ENCODE measurements at places on chromosomes 16 and 17.

DNA sequence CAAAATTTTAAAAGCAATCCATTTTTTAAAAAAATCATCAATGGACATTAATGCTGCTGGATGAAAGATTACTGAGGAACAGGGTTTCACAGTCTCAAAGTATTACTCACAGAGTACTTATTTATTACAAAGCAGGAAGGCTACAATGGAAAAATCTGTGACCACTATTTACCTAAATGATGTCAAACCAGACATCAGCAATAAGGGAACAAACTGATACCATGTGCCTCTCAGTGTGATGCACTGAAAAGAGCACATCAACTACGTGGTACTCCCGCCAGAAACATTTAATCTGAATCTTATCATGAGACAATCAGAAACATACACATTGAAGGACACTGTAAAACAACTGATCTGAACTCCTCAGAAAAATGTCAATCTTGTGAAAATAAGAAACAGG is 124.2 kb downstream of the PARN start:
- no peak for DNase-seq

- no peak for DNase-seq
Observed at GRCh38 chr16:54275956-54276355, 10.6 kb downstream of the IRX3 start.

DNA sequence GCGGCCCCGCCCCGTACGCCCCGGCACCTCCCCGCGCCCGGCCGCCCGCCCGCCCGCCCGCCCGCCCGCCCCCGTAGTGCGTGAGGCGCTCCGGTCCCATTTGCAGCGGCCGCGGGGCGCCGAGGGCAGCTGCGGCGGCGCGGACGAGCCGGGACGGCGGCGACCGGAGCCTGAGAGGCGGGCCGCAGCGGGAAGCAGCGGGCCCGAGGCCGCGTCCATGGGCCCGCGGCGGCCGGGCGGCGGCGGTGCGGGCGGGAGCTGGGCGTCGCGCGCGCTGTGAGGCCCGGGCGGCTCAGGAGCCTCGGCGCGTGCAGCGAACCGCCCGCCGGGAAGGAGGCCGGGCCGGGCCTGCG is at the start of gene MPRIP:
TSS of gene MPRIP (plus strand) at position 74 of the 353 bp plus-strand sequence. CDS start 392 bp downstream, outside the sequence.
- DNase-seq, result no peak

DNA sequence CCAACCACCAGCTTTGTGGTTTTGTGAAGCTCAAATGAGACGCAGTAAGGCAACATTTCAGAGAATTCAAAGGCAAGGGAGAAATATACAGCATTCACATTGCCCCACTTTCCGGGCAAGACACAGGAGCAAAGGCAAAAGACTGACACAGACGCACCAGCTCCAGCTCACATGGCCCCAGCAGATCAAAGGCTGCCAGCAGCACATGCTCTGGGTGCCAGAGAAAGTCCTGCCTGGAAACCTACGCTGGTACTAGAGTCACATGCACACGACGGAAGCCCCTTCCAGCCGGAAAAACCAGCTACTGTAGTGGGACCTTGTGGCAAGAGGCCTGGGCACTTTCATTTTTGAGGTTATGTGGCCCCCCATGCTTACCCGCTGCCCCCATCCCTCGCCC is 50.1 kb downstream of the GTF3C1 start:
- DNase-seq, result peak; percentile 48

GRCh38 chr17:75182319-75182568 is 515 bp downstream of the SUMO2 start:
- no peak for DNase-seq

DNA sequence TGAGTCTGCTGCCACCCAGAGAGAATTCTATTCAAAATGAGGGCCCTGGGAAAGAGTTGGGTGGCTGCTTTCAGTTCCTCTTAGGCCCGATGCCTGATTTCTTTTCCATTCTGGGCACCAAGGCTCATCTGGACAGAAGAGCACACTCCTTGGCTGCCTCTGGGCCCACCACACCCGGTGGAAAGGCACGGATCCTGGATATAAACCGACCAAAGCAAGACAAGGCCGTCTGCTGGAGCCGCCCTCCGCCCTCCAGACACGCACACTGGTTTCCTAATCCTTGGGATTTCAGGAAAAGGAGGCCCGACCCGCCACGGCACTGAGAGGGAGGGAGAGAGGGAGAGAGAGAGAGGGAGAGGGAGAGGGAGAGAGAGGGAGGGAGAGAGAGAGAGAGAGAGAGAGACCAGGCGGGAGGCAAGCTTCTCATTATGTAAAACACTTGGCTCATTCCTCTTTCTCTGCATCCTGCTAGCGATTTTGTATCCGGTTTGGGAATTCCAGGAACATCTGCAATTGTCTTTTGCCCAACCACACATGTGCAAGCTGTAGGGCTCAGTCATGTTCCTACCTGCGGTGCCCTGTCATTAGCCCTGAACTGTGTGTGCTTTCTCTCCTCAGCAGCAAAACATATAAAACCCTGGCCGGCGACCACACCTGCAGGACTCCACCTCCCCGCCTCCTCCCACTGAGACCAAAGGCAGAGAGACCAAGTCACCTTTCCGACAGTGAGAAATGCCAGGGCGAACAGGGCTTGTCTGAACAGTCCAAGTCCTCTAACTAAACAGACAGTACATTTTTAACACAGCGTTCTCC is 347.2 kb downstream of the SOX9 start:
- DNase-seq, result no peak

DNA sequence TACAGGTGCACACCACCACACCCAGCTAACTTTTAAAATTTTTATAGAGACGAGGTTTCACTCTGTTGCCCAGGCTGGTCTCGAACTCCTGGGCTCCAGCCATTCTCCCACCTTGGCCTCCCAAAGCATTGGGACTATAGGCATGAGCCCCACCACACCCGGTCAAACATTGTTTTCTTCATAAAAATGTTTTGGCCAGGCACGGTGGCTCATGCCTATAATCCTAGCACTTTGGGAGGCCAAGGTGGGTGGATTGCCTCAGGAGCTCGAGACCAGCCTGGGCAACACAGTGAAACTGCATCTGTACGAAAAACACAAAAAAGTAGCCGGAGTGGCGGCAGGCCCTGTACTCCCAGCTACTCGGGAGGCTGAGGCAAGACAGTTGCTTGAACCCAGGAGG is 12.1 kb downstream of the TMC6 start:
- DNase-seq, result no peak

- DNase-seq, result no peak
Observed at GRCh38 chr16:58125781-58126335, 3.3 kb downstream of the CFAP20 start.

DNA sequence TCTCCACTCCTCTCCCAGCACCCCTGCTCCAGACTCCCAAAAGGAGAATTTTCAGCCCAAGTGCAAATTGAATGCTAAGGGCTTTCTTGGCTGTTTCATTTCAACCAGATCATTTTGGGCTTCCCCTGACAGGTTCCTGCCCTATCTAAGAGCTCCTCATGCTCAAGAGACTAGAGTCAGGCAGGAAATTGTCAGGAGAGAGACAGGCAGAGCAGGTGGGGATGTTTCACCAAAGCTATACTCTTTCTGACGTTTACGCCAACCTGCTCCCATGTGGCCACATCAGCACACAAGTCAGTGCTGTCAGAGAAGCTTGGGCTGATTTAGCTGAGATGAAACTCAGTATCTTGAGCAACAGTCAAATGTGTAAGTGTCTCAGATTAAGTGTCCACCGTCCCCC is 31.4 kb downstream of the HIC1 start:
- DNase-seq, result no peak

DNA sequence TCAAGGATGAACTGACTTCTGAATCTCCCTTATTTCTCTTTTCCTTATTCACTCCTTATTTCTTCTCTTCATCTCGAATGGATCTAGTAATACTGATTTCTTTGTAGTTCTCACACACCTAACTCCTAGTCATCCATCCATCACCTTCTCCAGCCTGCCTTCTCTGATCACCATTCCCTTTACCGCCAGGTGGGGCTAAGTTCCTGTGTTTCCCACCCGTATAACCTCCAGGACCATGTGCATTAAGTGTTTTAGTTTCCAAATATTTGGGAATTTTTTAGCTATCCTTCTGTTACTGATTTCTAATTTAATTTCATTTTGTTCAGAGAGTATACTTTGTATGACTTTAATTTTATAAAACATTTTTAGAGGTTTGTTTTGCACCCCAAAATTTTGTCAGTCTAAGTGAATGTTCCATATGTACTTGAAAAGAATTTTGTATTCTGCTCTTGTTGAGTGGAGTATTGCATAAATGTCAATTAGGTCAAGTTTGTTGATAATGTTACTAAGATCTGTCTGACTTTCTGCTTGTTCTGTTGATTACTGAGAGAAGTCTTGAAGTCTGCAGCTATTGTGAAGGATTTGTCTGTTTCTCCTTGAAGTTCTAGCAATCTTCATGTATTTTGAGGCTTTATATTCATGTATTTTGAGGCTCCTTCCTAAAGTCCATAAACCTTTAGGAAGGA is 8.8 kb downstream of the BPTF start:
- DNase-seq, result no peak

- no peak for DNase-seq
Observed at GRCh38 chr17:72613396-72613795, 479.1 kb downstream of the SLC39A11 start.

DNA sequence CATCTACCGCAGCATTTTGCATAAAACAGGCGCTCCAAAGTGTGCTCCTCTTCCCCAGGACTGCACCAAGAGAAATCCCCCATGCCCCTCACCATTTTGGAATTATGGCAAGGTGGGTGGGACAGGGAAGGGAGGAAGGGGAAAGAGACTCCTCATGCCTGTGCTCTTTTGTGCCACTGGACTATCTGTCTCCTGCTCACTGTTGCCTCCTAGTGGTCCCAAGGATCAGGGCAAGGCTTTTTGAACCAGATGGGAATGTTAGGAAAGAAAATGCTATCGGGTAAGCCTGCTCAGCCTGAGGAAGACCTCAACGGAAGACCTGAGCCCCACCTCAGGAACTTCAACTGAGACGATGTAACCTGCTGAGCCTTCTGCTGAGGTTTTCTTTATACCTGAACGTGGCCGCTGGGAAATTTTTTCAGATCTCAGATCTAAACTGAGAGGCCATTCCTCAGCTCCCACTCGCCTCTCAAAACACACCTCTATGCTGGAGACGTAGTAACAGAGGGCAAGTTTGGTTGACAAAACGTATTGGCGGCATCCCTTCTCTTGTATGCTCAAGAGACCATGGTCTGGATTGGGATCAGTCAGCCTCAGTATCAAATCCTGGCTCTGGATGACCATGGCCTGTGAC is 58.3 kb downstream of the SPACA3 start:
- DNase-seq, result peak; percentile 24

DNA sequence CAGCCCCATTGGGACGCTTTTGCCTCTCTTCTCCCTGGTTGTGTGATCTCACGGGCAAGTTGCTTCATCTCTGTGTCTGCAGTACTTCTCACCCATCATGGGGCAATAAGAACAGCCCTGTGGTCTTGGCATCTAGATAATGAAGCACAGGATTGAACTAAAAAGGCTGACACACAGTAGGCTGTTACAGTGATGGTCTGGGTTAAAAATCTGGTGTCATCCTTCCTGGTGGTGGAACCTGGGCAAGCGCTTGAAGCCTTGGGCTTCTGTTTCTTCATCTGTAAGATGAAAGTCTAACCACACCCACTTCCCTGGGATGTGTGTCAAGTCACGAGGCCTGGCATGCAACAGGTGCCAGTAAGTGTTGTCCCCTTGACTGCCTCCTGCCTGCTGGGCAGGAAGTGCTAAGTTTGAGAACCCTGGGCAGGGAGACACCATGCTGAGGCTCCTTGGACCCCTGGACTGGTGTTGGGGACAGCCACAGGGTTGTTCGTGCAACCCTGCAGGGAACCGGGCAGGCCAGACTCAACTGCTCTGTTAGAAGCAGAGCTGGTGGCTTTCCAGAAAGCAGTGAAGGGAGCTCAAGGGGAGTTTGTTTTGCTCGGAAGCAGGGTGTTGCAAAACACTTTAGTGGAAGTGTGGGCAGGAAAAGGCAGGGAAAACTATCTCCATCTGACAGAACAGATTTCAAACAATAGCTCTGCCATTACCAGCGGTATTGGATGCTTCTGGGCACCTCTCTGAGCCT is 5.9 kb upstream of the MAP2K3 start:
- DNase-seq, result peak; percentile 25

GRCh38 chr17:2936771-2937321 is 126.6 kb downstream of the OR1D5 start:
- DNase-seq, result no peak

GRCh38 chr17:183021-183420 is 1.6 kb upstream of the DOC2B start:
- peak; percentile 31 for DNase-seq

DNA sequence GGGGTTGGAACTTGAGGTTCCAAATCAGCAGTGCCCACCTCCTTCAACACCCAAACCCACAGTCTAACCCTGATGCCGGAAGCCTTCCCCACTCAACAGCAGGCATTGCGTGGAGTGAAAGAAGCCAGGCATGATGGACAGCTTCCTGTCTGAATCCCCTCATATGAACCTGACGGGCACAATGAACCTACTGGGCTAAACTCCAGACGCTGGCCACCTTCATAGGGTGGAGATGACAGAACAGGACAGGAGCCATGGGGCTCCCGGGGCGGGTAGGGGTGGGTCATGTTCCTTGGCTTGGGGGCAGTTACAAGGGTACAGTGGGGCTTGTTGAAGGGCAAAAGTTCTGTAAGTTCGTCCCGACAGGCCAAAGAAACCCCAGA is 460 bp upstream of the HSBP1 start:
- no peak for DNase-seq

GRCh38 chr16:49632795-49633184 is 223.1 kb downstream of the ZNF423 start:
- no peak for DNase-seq

- no peak for DNase-seq
Observed at GRCh38 chr17:9052921-9053320, 31.6 kb downstream of the NTN1 start.

GRCh38 chr17:41339571-41340172 is 11.0 kb downstream of the KRT33A start:
- no peak for DNase-seq

DNA sequence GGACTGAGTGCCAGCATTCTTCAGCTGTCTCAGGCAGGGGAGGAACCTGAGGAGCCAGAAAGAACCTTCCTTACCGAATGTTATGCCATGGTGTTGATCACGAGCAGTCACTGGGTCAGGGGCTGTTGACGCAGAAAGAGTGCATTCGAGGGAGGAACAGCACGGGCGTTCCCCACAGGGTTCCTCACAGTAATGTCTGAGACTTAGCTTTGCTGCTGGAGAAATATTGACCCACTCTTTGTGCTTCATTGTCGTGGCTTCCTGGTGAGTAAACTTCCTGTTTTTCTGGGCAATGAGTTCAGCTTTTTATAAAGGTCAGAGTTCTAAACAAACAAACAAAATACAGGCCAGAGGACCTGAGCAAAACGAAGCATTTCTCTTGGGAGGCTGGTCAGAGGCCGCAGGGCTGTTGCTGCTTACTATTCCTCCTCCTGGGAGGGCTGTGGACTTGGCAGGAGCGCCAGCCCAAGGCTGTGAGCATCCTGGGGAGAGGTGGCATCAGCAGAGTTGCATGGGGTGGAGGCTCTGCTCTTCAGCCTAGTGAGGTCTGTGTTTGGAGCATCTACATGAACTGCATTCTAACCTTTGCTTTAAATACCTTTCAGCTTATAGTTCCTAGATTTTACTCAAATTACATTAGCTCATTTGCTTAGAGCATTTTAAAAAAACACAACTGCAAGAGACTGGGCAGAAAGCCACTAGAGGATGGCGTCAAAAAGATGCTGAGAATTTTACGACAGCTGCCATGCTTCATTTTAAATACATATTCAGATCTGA is 143.1 kb upstream of the CACNG5 start:
- DNase-seq, result peak; percentile 56
